ENCODE measurements at places on chromosomes 6 and 20. TPM values are rescaled to one million over a fixed set of nuclear protein-coding genes. Genes with fewer than 3 reads are reported as not detected.

The COL21A1 gene
- total RNA-seq: 0.50 TPM

The FUT9 gene
- total RNA-seq: not detected

The PLTP gene
- total RNA-seq: 1.6 TPM

The FLRT3 gene
- total RNA-seq: 2.2 TPM

The AVP gene
- not detected for total RNA-seq

The EMILIN3 gene
- total RNA-seq: 0.43 TPM

The THBS2 gene
- total RNA-seq: not detected

The METTL24 gene
- not detected for total RNA-seq

The PLCB1 gene
- 0.40 TPM for total RNA-seq

The SNAI1 gene
- total RNA-seq: 12.0 TPM

The ENPP1 gene
- 1.3 TPM for total RNA-seq

The MOXD1 gene
- total RNA-seq: 1.7 TPM

The COL20A1 gene
- total RNA-seq: 0.30 TPM
